ENCODE measurements at places on chromosomes 7 and 10.

DNA sequence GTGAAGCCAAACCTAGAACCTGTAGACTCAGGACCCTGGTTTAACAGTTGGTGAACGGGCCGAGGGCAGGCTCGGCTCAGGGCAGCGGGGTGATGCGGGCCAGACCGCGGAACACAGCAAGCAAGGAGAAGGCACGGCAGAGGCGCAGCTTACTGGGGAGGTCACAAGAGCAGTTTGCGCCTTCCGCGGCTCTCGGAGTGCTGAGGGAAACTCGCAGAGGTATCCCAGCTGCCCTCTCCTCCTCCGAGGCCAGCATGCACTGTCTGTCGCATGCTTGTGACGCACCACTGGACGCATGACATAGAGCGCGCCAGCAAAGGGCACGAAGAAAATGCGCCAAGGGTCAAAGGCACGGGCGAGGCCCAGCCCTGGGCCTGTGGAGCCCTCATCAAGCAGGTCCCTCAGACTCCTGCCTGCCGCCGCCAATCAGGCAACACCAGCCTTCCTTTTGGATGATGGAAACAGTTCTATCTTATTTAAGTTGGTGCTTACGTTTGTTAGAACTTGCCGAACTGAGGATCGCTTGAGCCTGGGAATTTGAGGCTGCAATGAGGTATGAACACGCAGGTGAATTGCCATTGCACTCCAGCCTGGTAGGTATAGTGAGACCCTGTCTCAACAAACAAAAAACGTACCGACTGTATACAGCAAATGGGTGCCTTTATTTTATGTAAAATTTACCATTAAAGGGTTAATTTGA lies 574.3 kb upstream of the GHITM start:
- no peak for DNase-seq

DNA sequence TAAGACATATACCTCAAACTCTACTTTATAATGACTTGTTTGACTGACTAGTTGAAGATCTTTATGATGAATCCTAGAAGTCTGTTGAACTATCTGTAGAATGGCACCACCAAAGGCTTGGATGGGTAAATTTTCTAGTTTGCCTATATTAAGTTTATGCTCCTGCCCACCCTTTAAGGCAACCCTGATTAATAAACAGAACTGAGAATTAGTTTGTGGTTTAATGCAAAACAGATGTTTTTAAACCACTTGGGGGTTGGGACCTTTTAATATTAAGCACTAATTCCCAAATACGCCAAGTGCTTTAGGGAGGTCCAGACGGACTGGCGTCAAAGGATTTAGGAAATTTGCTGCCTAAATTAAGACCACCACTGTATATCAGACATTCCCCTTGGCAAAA lies 20.5 kb downstream of the SMNDC1 start:
- no peak for DNase-seq

DNA sequence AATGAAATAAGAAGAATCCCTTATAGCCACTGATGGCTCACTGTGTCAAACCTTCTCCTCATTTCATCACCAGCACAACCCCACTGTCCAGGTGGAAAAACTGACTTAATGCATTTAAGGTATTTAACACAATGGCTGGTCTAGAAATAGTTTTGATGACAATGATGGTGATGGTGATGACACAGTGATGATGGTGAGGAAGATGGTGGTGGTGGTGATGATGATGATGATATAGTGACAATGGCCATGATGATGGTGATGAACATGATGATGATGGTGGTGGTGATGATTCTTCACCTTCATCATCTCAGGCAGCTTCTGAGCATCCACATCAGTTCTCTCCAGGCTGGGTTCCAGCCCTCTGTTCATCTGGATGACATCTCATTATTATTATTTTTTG lies 186.6 kb downstream of the TCERG1L start:
- DNase-seq, result no peak

DNA sequence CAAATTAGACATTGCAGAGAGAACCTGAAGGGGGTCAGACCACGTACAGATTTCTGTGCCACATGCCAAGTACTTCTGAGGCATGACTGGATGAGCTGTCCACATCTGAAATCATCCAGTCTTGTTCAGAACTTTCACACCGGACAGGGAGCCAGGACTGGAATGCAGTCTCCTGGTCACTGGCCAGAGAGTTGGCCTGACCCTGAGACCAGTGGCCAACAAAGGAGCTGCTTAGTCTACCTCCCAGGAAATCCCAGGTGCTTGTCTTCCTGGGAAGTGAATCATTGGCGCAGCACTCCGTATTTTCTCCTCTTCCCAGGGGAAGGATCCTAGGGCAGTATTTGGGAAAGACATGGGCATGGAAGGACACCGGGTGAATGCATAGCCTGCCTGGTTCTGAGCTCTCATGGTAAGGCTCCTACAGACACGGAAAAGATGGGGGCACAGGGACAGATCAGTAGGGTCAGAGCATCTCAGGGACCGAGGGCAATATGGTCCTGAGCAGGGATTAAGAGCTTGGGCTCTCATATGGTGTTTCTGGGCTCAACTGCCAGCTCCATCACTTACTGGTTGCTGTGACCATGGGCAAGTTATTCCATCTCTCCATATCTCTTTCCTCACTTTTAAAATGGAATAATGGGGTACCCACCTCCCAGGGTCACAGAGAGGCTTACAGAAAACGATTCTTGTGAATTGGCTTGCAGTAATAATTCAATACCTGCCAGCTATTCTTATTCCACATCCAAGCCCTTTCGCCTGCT lies 1.3 kb upstream of the SCD start:
- DNase-seq, result no peak

- no peak for DNase-seq
Observed at GRCh38 chr7:126727930-126728391, 524.8 kb downstream of the GRM8 start.

All from psoas muscle (tissue), 8 donors.